ENCODE measurements at places on chromosomes 1 and 21.

DNA sequence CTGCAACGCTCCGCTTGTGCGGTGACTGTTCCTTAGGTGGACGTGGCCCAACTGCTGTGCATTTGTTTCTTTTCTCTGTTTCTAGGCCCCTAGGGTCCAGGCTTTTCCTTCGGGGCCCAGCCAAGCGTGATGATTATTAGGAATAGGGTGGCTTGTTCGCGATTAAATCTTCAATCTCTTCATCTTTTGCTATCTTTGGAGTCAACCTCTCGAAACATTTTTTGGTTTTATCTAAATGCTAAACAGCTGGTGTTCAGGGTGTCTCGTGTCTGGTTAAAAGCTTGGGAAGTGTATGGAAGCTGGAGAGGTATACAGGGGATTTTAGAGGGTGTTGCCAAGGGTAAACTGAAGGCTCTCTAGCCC, 844 bp upstream of the PLD5 start:
- DNase-seq, result no peak

- DNase-seq, result no peak
Measured at GRCh38 chr1:118993700-118994026, 5.5 kb upstream of the TBX15 start.

GRCh38 chr1:8465692-8466091, 147.8 kb downstream of the SLC45A1 start:
- DNase-seq, result no peak

GRCh38 chr1:39694026-39694425, 2.8 kb upstream of the HPCAL4 start:
- no peak for DNase-seq

DNA sequence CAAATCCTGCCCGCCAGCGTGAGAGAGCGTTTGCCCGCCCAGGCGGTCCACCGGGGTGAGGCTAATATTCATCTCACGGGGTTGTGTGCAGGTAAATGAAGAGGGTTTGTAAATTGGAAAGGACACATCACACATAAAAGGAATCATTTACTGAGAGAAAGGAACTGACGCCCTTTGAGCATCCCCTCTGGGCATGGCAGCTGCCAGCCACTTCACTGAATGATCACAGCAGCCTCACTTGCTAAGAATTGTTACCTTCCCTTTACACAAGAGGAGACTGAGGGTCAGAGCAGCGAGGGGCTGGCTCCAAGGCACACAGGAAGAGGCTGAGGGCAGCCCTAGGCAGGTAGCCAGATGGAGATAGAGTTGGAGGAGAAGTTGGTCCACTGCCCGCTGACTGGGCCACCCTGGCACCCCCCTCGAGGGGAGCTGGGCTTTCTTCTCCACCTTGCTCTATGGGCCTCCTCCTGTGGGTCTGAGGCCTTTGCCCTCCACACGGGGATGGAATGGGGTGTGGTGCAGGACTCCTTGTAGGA, 96.0 kb downstream of the FOXD2 start:
- no peak for DNase-seq

- no peak for DNase-seq
Measured at GRCh38 chr1:229370601-229371021, 27.8 kb upstream of the CCSAP start.

DNA sequence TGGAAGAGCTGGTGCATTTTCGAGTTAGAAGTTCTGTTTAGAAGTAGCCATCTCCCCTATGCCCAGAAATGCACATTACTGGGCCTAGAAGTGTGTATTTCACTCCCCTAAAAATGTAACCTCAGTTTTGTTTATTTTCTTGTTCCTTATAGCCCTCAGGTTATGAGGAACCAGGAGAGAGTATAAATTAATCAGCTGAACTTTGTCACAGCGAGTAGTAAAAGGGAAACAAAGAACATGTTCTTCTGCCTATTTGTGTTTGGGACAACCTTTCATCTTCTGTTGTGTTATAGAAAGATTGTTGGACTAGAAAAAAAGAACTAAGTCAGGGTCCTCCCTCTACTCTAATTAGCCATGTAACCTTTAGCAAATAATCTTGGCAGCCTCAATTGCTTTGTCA, 160.5 kb upstream of the PDE4B start:
- DNase-seq, result no peak

GRCh38 chr1:154348429-154349076, 23.2 kb downstream of the ATP8B2 start:
- no peak for DNase-seq

DNA sequence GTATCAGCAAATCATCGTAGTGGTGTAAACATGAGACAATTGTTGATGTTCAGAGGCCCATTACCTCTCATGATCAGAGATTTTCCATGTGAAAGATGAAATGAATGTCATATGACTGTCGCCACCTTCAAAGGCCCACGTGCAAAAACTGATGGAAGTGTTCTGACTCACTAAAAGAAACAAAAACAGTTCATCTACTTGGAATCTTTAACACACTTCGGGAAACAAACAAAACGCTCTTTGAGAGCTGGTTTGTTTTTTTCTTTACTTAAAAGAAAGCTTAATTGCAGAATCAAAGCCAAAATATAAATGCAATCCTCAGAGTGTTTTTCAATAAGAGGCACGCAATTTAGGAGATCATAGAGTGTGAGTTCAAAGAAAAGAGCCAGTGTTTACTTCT, 100.8 kb downstream of the PLPPR4 start:
- no peak for DNase-seq

GRCh38 chr1:186819126-186819525, 9.6 kb upstream of the PLA2G4A start:
- no peak for DNase-seq

- no peak for DNase-seq
Measured at GRCh38 chr1:1116701-1117468, 996 bp upstream of the C1orf159 start.

GRCh38 chr1:32981003-32981901, 16.6 kb upstream of the RNF19B start:
- no peak for DNase-seq

GRCh38 chr1:234710381-234710780, 100.4 kb upstream of the IRF2BP2 start:
- DNase-seq, result no peak

GRCh38 chr1:166627558-166627957, 211.7 kb upstream of the POGK start:
- no peak for DNase-seq

- no peak for DNase-seq
Measured at GRCh38 chr1:227697321-227697864, 37.7 kb downstream of the JMJD4 start.
